Activated CD8-positive, alpha-beta memory T cell treated with anti-CD3 and anti-CD28 coated beads for 48 hours (primary cell): ENCODE measurements at places on chromosomes 1 and 21.

DNA sequence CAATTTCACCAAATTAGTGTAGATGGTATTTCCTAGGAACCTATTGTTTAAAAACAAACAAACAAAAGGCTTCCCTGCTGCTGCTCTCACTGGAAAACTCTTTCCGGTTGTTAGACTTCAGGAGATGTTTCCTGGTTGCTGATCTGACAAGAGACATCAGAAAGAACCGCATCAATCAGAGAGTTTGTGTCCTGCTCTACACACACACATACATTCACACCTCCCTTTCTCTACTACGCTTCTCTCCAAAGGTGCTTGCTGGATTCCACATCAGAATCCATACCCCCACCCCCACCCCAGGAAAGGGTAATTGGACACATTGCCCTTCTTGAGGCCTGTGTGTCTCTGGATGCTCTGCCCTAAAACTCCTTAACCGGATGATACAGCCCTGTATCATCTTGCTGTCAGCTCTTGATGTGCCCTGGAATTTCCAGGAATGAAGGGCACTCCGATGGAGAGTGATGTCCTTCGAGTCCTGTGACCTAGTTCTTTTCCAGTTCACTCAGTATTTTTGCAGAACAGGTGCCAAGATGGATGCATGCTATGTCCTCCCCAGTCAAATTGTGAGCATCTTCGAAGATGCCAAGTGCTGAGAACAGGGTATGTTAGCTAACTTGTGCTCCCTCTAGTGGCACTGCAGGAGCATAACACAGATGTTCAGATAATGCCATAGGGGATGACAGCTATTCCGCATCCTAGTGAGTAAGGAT, 113.7 kb upstream of the SLC35F3 start:
- DNase-seq, result no peak

- no peak for DNase-seq
These were observed 44.6 kb downstream of the UBE2U start for GRCh38 chr1:64248065-64248464.

DNA sequence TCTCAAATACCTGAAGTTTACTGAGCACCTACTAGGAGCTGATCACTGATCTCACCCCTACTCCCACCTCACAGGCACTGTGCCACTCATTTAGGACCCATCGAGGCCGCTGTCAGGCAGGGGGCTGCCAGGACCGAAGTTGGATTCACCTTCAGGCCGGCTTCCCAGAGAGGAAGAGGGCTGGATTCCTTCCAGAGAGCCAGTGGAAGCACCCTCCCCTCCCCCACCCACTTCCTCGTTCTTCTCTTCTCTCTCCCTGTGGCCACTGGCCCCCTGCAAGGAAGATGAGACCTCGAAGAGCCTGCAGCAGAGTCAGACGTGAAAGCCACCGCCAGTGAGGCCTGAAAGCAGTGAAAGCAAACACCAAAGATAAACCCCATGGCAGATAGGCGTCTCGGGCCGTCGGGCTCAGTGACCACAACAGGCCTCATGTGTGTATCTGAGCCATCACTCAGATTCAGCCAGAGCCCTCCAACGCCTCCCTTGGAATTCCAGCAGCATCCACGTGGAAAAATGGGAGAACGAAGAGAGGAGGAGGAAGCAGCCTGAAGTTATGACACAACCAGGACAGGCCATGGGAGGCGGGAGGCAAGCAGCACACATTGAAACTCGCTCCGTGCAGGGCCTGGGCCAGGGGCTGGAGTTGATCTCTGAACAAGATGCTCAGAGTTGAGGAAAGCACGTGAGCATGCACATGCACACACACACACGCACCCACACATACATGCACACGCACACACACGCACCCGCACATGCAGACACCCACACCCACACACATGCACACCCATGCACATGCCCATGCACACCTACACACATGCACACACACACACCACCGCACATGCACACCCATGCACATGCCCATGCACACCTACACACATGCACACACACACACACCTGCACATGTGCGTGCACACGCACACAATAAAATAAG, 6.2 kb upstream of the AGTRAP start:
- no peak for DNase-seq

DNA sequence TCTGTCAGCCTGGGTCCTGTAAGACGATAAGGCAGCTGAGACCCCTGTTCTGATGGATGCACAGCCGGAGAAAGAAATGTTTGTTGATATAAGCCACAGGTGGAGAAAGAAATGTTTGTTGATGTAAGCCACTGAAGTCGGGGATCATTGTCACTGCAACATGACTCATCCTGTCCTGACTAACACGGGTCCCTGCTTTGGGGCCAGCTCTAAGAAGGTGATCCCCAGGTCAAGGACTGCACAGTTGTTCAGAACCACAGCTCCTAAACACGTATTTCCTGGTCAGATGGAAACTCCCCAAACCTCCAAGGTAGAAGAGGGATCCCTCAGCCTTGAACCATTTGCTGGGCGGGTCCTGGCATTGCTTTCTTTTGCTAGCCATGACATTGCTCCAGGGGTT, 86.4 kb upstream of the IGSF21 start:
- no peak for DNase-seq

GRCh38 chr1:205214756-205215155, 3.3 kb upstream of the DSTYK start:
- DNase-seq, result no peak

GRCh38 chr21:26469789-26470188, 103.3 kb downstream of the CYYR1 start:
- DNase-seq, result no peak

DNA sequence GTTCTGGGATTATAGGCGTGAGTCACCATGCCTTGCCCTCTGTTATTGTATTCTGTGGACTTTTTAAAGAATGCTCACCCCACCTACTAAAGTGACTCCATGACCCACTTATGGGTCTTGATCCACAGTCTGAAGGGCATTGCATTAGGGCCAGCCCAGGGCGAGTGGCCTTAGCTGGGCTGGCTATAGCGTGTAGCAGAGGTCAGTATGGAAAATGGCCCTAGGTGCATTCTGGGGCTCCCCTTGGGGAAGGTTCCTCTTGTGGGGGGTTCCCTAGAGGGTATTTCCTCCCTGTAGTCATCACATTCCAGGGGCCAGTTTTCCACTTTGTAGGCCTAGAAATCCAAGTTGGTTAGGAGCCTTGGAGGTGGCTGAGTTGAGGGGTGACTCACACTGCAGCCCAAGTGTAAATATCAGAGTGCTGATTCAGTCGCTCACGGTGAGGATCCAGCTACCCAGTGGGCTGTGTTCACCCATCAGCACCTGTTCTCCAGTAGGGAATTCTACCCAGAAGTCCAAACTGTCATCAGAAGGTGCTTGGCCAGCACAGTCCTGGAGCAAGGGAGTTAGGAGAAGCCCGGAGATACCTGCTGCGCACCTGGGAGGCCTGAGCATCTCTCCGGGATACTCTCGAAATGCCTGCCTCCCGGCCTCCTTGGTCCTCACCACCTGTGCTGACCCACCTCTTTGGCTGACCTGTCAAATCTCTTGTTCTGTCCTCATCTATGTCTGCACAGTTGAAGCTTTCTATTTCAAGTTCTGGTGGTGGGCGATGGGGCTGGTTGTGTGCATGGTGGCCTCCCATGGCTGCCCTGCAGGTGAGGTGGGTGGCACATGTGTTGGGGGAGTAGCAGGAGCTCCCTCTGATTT, 52.2 kb downstream of the NENF start:
- no peak for DNase-seq

DNA sequence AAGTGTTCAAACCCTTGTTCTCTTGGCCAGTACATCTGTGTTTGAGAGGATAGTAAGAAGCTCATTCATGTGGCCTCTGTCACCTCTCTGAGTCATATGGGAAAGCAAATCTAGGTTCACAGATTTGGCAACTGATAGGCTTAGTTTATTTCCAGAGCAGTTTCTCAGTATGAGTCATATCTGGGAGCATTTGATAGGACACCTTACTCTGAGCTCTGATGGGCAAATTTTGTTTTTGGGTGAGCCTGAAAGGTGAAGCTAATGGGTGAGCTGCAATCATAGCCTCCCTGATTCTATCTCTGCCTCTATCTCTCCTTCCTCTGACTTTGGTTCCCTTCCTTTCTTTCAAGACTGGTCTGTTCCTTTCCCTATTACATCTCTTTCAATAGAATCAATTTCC, 134.4 kb downstream of the S1PR1 start:
- DNase-seq, result no peak

- no peak for DNase-seq
These were observed 119.6 kb downstream of the USH2A start for GRCh38 chr1:216303690-216304089.

DNA sequence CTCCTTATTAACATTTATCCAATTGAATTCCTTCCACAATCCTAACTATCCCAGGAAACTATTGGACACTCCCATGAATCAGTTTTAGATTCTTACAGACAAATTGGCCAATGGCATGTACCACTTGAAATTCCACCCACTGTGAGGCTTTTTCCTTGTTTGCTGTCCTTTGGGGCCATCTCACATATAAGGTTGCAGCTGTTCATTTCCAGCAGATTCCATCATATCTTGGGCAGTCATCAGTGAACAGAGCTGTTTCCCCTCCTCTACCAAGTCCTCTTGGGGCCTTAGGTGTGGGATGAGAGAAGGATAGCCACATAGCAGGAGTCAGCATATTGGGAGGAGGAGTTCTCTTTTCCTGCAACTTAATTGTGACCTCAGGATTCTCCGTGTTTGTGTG, 109.1 kb downstream of the HHAT start:
- no peak for DNase-seq

DNA sequence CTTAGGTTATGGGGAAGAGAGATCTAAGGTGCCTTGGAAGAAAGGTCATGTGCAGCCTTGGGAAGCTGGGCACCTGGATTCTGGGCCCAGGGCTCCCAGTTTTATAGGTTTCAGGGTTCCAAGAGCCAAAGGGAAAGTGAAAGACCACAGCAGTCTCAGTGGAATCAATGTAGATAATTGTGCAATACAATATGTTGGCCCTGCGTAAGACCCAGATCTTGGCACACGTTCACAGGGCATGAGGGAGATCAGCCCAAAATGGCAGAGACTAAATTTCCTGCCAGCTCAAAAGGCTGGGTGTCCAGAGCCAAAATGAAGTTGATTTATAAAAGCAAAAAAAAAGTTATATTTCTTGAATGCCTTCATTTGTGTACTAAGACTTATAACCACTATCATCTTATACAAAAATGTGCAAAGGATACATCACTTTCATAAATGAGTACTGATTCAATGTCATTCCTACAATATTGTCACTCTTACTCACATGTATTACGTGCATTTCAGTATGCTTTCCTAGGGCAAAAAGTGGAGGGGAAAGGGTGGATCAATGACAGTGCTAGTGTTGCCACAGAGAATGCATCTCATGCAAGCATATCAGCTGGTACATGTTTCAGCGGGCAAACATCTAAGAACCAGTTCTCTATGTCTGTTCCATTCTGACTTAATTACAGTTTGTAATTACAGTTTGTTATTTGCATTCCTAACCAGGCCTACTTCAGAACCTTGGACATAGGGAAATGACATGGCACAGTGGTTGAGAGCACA, 22.5 kb upstream of the NPL start:
- DNase-seq, result no peak

- no peak for DNase-seq
These were observed 8.6 kb downstream of the HJV start for GRCh38 chr1:146012703-146013558.

GRCh38 chr1:36300526-36300925, 5.6 kb upstream of the SH3D21 start:
- no peak for DNase-seq

- peak; percentile 5 for DNase-seq
These were observed 89.0 kb upstream of the PPM1J start for GRCh38 chr1:112803906-112804762.
